ENCODE measurements at places on chromosomes 7 and 10.

- no peak for DNase-seq
These were observed 149.1 kb upstream of the ADO start for GRCh38 chr10:62655337-62655994.

- no peak for DNase-seq
These were observed 145.7 kb upstream of the SH2B2 start for GRCh38 chr7:102140952-102141370.

GRCh38 chr10:19332304-19332703, 283.7 kb downstream of the MALRD1 start:
- no peak for DNase-seq

DNA sequence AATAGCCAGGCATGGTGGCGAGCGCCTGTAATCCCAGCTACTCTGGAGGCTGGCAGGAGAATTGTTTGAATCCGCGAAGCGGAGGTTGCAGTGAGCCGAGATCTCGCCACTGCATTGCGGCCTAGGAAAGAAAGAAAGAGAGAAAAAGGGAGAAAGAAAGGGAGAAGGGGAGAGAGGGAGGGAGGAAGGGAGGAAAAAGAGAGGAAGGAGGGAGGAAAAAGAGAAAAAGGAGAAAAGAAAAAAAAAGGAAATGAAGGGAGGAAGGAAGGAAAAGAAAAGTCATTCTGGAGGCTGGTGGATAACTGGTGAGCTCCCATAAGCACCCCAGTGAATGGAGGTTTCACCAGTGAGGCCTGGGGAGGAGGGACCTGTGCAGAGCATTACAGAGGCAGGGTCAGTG, 7.6 kb upstream of the OGDHL start:
- no peak for DNase-seq

GRCh38 chr10:112678581-112678980, 231.6 kb downstream of the VTI1A start:
- no peak for DNase-seq

DNA sequence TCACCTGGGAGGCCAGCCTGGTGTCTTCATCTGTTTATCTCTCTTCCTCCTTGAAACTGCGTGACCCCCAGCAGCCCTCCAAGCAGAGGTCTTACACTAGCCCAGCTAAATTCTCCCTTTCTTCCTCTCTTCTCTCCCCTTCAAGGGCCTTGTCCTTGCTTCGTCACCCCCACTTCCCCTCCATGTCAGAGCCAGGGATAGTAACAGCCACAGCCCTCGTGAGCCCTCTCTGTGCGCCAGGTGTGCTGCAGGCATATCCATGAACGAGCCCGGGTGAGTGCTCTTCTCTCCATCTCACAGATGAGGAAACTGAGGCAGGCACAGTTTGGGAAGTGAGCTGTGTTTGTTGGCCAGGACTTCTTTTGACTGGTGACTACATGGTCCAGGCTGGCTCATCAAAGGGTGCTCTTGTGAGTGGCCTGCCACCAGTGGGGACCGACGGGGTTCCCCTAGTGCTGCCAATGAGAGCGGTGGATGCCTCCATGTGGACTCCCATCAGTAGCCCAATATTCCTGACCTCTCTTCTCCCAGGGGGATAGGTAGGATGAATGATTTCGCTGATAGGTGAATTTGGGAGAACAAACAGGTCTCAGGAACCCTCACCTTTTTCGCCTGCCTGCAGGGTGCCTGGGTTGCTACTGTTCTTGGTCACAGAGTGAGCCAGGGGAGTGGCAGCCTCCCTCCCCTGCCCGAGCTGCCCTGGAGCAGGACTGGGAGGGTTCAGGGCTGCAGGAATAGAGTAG, 38.1 kb downstream of the ADRA2A start:
- DNase-seq = no peak

DNA sequence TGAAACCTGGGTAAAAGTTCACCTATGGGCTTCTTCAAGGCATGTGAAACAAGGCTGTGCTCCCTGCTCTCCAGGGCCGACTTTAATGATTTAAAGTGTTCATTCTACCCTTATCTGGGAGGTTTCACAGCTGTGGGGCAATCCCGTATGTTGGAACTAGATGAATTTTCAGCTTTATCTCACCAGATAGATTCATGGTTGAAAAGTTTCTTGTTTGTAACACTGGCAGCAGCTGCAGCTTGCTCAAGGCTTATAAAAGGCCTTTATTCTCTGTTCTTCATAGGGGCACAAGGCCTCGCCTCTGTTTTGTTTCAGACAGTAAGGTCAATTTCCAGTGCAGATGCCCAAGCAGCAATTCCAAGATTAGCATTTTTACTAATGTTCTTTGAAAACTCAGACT, 70.4 kb upstream of the DNAJB12 start:
- no peak for DNase-seq

DNA sequence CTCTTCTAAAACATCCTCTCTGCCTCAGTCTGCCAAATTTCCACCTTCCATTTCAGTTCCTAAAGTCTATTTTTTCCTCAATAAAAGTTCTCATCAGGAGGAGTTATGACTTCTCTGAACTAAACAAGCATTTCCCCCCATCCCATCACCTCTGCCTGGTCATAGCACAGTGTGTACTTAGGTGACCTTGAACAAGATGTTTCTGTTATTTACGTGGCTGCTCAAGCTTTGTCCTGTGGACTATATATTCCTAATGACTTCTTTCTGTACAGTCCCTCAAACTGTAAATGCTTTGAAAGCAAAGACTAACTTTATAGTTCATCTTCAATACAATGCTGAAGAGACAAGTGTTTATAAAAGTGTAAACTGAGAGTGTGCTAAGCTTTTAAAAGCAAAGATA, 166.9 kb downstream of the CPEB3 start:
- DNase-seq = no peak

DNA sequence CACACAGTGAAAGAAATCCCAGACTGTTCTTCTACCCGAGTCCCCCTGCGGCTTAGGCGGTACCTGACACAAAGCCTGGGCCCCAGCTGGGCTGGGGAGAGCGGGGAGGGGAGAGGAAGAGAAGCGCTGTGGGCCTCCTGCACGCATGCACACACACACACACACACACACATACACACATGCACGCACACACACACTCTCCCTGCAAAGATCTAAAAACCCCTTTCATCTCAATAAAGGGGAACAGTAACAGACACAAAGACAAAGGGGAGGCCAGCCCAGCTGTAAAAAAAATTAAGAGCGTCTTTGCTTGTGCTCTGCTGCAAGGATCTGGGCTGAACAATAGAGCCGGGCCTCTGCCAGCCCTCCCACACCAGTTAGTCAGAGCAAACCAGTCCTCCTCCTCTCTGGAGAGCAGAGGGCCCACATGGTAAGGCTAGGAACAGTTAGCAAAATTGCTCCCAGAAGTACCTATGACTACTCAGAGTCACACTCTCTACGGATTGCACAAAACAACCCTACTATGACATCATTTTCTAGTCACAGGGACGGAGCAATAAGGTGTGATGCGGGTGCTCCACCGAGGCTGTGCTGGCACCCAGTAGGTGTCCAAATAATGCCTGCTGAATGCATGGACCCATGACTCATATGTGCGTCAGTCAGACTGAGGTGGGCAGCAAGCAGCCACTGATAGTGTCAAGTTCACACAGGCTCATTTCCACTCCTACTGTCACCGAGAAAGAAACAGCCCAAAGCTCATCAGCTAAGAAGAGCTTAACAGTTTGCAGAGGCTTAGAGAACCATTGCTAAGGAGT, 9.2 kb downstream of the ITPRIP start:
- peak; percentile 66 for DNase-seq

DNA sequence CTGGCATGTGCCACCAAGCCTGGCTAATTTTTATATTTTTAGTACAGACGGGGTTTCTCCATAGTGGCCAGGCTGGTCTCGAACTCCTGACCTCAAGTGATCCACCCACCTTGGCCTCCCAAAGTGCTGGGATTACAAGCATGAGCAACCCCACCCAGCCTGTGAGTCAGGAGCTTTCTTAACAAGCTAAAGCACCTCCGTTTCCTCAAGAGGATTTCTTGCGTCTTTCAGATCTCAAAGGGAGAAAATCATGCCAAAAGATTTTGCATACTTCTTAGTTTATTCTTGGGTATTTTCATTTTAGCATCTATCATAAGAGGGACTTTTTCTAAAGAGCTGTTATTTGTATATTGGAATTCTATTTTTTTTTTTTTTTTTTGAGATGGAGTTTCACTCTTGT, 47.9 kb upstream of the FOXK1 start:
- DNase-seq = no peak
